ENCODE measurements at places on chromosomes 6 and 20.

DNA sequence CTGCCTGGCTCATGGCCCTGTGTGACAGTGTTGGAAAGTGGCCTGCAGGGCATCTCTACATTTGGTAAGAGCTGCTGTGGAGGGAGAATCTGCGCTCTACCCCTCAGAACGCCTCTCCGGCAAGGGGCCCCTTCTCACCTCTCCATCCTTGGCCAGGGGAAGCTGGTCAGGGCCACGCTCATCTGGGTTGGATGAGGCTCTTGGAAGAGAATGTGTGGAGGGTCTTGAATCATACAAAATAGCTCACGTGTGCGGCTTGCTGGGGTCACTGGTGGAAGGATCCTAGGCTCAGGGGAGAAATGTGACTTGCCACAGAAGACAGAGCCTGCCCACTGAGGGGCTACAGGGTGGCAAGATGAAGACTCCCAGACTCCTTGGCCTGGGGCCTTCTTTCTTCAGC, 105.0 kb downstream of the SCML4 start:
- DNase-seq, result no peak

- no peak for DNase-seq
Measured at GRCh38 chr20:63306673-63307537, 13.9 kb downstream of the COL20A1 start.

DNA sequence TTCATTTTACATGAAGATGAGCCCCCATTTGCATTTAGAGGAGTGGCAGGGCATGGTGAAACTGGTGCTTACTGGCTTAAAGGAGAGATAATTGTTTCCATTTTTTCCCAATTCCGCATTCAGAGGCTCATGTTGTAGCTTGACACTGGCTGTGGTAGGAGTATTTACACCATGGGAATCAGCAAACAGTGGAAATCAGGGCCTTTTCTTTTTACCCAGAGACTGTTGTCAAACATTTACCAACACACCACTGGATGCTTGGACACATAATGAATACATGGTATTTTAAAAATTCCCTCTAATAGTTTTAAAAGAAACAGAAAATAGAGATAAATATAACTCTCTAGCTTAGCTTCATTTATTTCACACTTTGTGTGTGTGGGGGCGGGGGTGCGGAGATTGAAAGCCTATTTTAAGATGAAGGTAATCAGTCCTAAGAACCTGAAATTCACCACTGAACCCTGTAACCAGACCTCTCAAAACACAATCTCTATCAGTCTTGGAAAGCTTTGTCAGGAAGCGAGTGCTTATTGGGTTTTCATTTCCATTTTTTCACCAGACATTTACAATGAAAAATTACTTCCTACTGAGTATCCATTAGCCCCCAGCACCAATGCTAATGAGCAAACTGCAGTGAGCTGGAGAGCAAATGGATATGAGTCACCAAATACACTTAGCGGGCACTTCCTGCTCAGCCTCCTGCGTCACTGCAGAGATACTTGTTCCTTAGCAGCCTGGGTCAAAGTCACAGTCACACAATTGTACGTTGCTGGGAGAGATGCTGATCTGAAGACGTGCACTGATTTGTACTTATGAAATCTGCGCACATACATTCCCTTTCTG, 532.0 kb downstream of the BCKDHB start:
- DNase-seq, result no peak

DNA sequence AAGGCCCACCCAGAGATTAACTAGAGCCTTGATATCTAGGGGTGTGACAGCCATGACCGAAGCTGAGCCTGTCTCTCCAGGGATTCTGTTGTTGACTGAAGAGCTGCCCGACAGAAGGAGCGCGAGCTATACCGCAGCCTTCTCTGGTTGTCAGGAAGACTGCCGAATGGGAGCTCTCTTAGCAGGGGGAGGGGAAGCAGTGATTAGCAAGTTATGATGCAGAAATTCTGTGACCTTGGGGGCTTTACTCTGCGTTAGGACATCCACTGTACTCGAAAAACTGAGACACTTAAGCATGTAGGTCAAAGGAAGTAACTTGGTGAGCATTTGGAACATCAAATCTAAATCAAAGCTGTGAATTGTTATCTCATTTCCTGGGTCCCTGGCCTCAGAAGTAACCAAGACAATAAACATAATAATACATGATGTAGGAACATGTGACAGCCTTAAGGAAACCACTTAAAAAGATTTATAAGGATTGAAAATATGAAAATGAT, 84.7 kb downstream of the MAP3K4 start:
- no peak for DNase-seq

GRCh38 chr6:153214436-153214835, 83.4 kb upstream of the RGS17 start:
- no peak for DNase-seq

GRCh38 chr20:51958099-51959065, 156.1 kb upstream of the SALL4 start:
- DNase-seq, result no peak

- no peak for DNase-seq
Measured at GRCh38 chr6:107823047-107823557, 1.0 kb downstream of the SCML4 start.

- DNase-seq, result no peak
Measured at GRCh38 chr6:130176378-130176777, 46.4 kb downstream of the SAMD3 start.

GRCh38 chr20:48769069-48769983, 58.5 kb downstream of the PREX1 start:
- DNase-seq, result no peak

- DNase-seq, result no peak
Measured at GRCh38 chr6:56916849-56917551, 37.9 kb upstream of the BEND6 start.

GRCh38 chr6:88972504-88973423, 9.3 kb upstream of the RNGTT start:
- no peak for DNase-seq

DNA sequence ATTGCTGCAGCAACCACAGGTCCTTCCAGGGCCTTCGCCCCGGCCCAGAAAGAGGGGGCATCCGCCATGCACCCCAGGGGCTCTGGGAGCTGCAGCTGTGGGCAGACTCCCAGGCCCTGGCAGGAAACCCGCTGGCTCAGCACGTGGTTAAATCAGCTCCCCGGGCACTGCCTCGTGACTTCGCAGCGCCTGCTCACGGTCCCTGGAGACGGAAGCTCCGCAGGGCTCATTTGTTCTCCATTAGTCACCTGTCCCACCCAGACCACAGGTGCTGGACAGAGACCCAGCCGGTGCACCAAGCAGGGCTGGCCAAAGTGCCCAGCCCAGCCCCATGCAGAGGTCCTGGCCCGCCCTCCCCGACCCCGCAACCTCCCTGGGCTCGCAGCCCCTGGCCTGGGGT, 14.7 kb downstream of the KCNQ2 start:
- DNase-seq, result no peak

DNA sequence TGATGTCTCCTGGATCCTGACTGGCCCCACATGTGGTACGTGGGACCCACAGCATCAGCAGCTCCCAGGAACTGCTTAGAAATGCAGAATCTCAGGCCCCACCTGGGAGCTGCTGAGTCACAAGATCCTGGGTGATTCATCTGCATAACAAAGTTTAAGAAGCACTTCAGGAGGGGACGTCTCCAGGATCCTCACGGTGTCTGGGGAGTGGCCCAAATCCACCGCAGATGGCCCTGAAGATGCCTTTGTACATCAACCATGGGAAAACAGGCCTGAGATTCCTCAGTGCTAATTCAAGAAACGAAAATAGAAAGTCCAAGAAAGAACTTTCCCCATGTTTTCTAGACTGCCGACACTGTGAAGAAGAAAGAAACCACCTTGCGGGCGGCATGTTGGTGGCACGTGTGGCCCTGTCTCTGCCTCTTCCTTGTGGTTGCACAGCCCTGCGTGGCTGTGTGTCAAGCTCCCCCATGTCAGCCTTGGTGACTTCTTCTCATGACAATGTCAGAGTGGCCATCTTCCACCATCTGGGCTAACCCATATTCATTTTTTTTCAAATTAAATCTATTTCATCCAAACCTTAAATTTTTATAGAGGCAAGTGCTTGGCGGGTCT, 26.1 kb downstream of the RRBP1 start:
- DNase-seq, result no peak

GRCh38 chr20:40607927-40608326, 81.1 kb downstream of the MAFB start:
- no peak for DNase-seq

DNA sequence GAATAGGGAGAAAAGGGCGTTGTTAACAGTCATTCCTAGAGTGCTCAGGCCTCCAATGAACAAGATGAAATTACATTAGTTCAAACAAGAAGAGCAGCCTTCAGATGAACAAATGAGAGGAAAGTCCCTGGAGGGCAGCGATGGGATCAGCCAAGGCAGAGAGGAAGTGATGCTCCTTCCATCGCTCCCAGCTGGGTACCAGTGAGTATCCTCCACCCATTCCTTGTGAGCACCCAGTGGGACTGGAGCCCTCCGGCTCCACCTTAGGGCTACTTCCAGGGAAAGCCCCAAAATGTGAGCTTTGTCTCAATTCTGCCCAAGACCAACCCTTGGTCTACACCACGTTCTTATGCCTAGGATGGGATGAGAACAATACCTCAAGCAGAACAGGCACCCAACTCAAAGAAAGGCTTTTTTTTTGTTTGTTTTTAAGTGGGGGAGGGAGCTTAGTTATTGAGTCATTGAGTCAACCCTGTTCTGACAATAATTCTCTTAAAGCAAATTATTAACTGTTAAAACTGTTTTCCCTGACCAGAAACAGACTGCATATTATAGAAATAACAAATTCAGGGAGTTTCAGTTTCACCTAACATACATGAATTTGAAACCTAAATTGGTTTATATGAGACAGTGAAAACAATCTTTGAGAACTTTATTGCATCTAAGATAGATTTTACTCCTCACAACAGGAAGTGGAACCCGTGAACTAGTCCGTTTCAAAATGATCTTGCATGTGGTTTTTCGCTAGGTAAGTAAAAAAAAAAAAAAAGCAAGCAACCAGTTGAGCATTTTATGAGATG, 106.9 kb downstream of the IPCEF1 start:
- no peak for DNase-seq
